Activated CD8-positive, alpha-beta memory T cell treated with anti-CD3 and anti-CD28 coated beads, Interleukin-2, amount 50 U/mL, for 4 hours (primary cell): ENCODE measurements at places on chromosomes 3 and 15.
A peak's percentile ranks its signal among the peaks of the same experiment; 100 is the strongest.

GRCh38 chr3:196378146-196378841 is 40.1 kb upstream of the TM4SF19 start:
- DNase-seq = no peak

DNA sequence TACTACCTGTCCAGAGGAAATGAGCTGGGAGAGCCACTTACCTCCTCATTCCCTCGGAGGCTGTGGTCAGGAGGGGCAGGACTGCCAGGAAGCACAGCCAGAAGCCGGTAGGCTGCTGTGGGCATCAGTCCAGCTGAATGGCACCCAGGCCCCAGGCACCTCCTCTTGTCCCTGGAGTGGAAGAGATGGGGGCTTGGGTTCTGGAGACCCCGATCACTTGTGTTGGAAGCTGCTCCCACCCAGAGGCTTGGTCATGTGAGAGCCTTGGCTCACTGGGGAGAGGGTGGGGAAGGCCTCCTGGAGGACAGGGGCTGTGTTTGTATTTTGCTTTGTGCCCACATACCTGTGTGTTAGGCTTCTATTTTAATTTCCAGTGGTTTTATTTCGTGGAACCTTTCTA is 261.9 kb downstream of the GABRG3 start:
- DNase-seq = no peak

GRCh38 chr3:130728037-130728436 is 18.6 kb downstream of the PIK3R4 start:
- no peak for DNase-seq

DNA sequence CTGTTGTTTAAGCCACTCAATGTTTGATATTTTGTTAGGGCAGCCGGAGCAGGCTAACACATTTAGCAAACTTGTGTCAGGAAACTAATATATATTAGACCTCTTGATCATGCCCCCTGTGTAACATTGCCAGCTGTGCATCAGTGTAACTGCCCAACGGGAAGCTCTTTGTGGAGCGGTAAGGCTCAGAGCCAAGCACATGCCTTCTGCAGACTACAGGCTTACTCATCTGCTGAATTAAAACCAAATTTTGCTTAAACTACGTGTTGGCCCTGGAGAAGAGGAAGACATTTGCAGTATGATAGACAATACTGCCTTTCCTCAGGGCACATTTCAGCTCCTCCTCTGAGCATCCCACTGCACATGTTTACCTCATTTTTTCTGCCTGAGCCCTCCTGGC is 50.5 kb upstream of the KCNMB2 start:
- DNase-seq = no peak

DNA sequence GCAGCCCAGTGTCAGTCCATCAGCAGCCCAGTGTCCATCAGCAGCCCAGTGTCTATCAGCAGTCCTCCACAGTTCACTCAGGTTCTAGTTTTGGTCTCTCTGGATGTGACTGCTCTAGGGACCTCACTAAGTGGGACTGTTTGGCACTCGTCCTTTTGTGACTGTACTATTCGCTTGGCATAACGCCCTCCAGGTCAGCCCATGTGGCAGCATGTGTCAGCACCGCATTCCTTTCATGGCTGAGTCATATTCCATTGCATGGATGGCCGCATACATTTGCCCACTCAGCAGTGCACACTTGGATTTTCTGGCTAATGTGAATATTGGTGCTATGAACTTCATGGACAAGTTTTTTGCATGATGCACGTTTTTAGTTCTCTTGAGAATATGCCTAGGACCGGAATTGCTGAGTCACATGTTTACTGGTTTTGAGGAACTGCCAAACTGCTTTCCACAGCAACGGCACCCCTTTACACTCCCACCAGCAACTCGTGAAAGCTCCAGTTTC is 16.4 kb downstream of the CHST13 start:
- no peak for DNase-seq

GRCh38 chr3:193593668-193594030 is 641 bp downstream of the OPA1 start:
- DNase-seq = peak; percentile 30

DNA sequence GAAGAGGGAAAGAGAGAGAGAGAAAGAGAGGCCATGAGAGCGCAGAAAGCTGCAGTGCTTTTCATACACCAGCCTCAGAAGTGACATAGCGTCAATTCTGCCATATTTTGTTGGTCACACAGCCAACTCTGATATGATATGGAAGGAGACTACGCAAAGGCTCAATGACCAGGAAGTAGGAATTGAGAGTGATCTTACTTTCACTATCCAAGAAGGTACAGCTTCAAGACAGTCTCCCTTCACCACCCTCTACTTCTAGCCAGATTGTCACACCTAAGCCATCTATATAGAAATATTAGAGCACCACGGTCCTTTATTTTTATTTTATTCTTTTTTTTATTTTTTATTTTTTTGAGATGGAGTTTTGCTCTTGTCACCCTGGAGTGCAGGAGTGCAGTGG is 21.1 kb downstream of the PARP15 start:
- DNase-seq = no peak

- DNase-seq = no peak
Observed at GRCh38 chr3:58577269-58577821, at the start of gene FAM107A. Gene FAM107A, minus strand, starts transcription at chr3:58577391. Its CDS starts 7,531 bp downstream, at chr3:58569860.

GRCh38 chr15:77418966-77419835 is 703 bp downstream of the PEAK1 start:
- DNase-seq = peak; percentile 55
